T-helper 2 cell (primary cell): ENCODE measurements at places on chromosomes 11 and 22.

DNA sequence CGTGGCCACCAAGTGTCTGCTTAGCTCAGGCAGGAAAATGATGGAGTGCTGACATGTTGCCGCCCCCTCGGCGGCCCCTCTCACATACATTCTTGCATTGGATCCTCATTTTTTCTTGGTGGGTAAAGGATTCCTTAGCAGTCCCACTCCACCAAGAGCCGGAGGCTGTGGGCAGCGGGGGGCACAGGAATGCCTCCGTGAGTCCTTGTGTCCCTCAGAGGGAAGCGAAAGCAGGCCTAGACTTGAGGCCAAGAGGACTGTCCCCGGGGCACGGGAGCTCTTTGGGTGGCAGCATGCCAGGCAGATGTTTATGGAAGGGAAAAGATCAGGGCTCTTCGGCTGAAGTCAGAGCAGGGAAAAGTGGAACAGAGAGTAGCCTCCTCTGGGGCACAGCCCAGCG lies 21.6 kb downstream of the LRFN4 start:
- DNase-seq, result no peak

- peak; percentile 19 for DNase-seq
Observed at GRCh38 chr11:46119352-46120216, 1.7 kb downstream of the PHF21A start.

DNA sequence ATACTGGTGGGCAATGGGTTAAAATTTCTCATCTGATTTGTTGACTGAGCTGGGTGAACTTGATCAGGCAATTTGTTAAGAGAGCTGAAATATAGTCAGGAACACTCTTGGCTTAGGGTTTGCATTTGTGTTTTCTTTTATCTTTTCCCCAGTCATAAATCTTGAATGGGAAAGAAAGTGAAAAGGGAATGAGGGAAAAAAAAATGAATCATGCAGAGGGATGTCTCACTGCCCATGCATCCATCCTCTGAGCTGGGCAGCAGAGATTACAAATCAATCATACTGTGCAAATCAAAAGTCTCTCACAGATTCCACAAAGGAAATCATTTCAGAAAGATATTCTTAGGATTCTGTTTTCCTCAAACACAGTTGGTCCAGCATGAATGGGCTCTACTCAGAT lies 174.2 kb upstream of the MPPED2 start:
- DNase-seq, result no peak

- DNase-seq, result no peak
Observed at GRCh38 chr11:57394203-57394965, 3.9 kb upstream of the PRG2 start.

GRCh38 chr11:119417726-119418540 lies 5.0 kb downstream of the THY1 start:
- no peak for DNase-seq

- DNase-seq, result no peak
Observed at GRCh38 chr11:134684576-134684975, 272.5 kb upstream of the B3GAT1 start.

DNA sequence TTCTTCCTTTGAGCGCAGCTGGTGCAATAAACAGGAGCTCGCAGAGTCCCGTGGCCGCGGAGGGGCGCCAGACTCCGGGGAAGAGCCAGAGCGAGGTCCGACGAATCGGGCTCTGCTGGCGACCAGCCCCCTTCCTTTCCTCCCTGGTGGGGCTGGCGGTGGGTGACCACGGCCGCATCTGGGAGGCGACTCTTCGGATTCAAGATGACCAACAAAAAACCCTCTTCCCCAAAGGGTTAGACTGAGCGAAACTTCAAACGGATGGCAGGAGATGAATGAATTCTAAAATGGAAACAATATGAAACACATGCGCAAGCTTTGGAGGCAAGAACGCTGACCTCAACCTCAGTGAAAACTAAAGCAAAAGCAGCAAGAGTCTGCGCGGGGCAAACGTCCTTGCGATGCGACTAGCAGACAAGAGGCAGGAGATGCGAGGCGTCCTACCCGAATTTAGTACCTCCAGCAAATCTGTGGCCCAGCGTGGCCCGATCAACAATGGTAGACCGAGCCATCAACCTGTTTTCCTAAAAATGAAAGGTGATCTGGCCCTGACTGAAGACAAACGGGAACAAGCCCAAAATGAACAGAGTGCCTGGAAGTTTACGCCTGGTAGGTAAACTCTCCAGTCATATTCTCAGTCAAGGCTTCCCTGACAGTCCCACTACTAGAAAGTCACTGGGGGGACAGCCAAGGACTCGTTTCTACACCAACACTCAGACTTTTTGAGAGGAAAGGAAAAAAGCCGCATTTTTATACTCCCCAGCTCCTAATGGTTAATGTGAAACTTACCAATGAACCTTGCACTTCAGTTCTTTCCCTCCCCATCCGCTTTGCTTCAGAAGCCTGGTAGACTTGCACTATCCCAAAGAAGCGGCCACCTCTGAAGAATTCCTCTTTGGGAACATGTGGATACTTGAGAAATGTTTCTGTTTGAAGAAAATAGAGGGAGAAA lies 11.6 kb downstream of the MMP3 start:
- DNase-seq, result peak; percentile 13

DNA sequence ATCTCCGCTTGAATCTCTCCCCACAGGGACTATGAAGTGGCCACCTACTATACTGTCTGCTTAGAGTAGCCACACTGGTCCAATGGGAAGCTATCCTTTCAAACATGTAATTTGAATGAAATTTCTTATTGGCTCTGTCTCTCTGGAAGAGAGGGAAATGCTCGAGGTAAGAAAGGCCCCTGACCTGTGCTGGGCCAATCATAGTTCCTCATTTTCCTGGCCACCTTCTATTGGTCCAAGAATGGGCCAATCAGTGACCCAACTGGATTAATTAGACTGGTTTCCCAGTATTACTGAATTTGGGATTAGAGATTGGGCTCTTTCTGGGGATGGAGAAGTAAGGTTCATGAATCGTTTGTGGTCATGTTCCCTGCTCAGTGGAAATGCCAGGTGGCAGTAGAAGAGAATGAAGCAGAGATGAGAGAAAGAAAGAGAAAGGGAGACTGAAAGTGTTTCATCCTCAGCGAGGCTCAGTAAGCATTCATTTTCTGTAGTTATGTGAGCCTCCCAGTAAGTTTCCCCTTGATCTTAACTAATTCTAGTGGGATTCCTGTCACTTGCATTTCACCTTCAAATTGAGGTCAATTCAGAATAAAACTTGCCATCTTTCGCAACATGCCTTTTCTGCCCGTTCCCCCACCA lies 8.4 kb upstream of the MMP20 start:
- DNase-seq, result no peak

DNA sequence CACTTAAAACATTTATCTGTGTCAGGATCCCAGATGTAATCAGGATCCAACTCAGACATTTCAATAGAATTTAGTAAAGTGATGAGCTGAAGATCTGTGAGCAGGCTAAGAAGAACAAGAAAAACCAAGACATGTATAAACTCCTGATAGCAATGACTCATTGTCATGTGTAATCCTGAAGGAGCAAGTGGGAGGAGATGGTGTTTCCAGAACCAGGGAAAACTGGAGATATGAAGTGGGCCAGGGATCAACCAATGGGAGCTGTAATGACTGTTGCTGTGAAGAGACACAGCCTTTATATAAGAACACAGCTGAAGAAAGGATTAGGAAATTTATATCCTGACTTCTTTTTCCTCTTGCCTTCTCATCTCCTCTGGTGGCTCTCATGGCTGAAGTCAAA lies 682.5 kb upstream of the ARHGAP42 start:
- no peak for DNase-seq

DNA sequence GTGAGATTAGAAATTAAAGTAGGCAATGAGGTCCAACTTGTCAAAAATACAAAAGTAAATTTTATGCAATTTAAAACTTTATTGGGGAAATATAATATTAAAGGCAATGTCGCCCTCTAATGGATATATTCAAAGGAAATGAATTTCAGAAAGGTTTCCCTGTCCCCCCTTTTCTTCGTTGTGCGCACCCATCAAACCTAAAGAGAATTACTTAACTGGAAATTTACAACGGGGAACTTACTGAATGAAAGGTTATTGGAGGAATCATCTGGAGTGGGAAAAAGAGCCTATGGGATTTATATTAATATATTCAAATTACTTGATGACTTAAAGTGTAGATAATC lies 1.7 kb upstream of the ABTB2 start:
- no peak for DNase-seq

GRCh38 chr11:103623933-103624332 lies 412.5 kb upstream of the DDI1 start:
- no peak for DNase-seq

DNA sequence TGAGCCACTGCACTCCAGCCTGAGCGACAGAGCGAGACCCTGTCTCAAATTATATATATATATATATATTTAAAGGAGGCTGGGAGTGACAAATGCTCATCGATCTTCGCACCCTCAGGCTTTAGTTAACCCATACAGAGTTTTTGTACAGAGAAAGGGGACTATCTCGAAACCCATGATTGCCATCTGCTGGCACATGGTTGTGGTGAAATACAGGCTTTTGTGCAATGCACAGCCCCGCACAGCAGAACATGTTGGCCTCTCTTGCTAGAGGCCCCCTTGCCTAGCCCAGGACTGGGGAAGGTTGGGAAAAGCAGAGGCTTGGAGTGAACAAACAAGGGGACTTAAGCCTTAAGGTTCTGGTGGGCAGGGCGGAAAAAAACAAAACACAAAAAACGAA lies 3.6 kb downstream of the MYBPC3 start:
- DNase-seq, result peak; percentile 35

DNA sequence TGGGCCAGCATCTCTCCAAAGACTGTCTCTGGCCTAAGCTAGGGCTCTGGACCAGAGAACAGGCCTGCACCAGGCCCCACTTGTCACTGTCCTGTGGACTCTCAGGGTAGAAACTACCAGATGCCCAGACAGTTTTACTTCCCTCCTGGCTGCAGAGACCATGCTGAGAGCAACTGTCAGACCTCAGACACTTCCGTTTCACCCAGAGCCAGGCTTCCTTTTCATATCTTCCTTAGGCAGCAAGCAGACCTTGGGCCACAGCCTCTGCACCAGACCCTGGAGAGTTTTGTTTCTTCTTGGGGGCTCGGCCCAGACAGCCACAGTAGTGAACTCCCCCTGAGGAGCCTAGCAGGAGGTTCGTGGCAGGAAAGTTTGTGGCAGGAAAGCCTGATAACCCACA lies 12.1 kb upstream of the FCHSD2 start:
- DNase-seq, result peak; percentile 73

GRCh38 chr22:38413085-38414008 lies 41.7 kb downstream of the KCNJ4 start:
- DNase-seq, result no peak

DNA sequence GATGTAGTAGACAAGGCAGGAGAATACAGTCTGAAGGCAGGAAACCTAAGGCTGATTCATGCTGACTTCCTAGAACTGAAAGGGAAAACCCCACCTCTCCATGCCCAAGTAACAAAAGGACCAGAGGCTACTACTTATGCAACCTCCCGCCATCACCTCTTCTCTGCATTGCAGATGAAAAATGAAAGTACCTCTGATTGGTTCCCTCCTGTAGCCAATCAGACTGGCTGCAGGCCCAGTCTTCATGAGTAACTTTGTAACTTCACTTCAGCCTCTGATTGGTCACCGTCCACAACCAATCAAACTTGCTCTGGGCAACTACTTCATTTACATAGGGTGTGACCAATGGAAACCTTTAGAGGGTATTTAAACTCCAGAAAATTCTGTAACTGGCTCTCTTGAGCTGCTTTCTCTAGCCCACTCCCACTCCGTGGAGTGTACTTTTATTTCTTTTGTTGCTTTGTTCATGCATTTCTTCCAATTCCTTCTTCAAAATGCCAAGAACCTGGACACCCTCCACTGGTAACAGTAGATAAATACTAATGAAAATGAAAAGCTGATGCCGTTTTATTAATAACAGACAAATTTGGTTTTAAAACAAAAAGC lies 5.2 kb upstream of the MAP6 start:
- DNase-seq, result peak; percentile 55

DNA sequence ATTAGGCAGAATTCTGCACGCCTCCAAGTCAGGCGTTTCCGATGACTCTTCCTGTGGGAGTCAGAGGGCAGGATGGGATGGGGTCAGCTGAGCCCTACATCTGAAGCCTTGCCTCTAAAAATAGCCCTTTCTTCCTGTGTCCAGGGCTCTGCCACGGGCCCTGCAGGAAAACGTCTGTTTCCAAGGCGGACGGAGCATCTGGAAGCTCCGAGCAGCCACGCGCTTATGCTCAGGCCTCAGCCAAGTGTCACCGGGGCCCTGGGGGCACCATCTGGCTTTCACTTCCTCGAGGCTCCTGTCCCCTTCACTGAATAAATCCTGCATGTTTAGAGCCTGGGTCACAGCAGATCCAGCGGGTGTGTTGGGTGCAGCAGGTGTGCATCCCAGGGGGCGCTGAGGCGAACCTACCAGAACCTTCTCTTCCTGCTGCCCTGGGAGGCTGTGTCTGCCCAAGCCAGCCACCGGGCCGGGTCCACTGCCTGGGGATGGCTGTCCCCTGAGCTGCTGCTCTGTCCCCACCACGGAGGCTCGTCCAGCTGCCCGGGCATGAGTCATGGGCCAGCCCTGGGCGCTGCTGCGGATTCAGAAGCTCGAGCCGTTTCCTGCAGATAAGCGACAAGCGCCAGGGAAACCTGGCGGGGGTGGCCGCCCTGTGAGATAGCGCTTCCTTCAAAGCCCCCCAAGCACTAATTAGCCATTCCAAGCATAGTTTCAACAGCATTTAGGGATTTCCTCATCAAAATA lies 32.0 kb upstream of the LINC01488 start:
- no peak for DNase-seq

GRCh38 chr22:21947040-21948014 lies 5.3 kb downstream of the PPM1F start:
- no peak for DNase-seq

DNA sequence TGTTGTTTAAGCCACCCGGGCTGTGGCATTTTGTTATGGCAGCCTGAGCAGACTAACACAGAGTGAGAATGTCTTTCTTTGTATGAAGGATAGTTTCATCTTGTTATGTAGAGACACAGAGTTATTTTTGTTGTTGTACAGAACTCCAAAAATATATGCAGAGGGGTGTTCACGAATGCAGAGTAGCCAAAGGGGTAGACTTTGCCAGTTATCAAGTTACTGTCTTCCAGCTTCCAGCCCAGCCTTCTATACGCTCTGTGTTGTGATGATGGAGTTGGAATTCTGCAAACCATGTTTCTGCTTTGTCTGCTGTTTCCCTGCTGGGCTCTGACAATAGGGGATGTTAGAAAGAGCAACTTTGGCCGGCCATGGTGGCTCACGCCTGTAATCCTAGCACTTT lies 44.1 kb downstream of the RPS6KA4 start:
- DNase-seq, result no peak

- DNase-seq, result no peak
Observed at GRCh38 chr11:75822541-75822940, 7.5 kb downstream of the UVRAG start.

GRCh38 chr11:30333405-30333804 lies 10.5 kb downstream of the ARL14EP start:
- no peak for DNase-seq

DNA sequence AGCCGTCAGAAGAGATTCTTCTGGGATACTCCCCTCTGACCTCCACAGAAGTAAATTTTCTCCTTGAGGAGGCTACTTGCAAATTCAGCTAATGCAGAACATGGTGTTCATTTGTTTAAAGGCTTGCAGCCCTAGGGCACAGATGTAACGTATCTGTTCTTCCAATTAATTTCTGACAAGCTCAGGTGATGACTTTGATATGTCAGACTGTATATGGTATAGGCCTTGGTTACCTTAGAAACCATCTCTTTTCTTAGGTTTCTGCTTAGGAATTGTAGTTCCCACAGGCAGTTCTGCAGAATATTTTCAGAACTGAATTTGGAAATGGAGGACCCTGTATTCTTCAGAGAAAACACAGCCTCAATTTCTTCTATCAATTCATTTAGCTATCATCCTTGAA lies 117.1 kb downstream of the DDX10 start:
- no peak for DNase-seq

- no peak for DNase-seq
Observed at GRCh38 chr11:84290647-84291046, 1004.5 kb upstream of the CCDC90B start.

GRCh38 chr11:2177076-2177475 lies 5.5 kb upstream of the TH start:
- DNase-seq, result no peak
